ENCODE measurements at places on chromosomes 5 and 9.
A peak's percentile ranks its signal among the peaks of the same experiment; 100 is the strongest.

GRCh38 chr9:132955768-132956167 lies 11.4 kb upstream of the TSC1 start:
- no peak for DNase-seq

GRCh38 chr5:166991601-166992000 lies 1299.8 kb upstream of the WWC1 start:
- DNase-seq = no peak

- no peak for DNase-seq
Observed at GRCh38 chr5:138737494-138738265, 15.5 kb upstream of the CTNNA1 start.

DNA sequence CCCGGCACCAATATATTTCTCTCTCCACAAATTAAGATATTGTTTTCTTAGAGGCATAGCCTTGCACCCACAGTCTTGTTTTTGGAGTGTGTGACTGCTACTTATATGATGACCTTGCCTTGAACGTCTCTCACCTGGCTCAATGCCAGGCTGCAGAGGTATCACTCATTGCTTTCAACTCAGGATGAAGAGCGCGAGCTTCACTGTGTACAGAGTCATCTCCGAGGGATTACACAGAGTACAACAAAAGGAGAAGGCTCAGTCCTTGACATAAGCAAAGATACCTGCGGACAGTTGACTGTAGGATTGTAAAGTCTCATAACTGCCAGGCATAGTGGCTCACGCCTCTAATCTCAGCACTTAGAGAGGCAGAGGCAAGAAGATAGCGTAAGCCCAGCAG lies 53.8 kb downstream of the CD180 start:
- DNase-seq = no peak

DNA sequence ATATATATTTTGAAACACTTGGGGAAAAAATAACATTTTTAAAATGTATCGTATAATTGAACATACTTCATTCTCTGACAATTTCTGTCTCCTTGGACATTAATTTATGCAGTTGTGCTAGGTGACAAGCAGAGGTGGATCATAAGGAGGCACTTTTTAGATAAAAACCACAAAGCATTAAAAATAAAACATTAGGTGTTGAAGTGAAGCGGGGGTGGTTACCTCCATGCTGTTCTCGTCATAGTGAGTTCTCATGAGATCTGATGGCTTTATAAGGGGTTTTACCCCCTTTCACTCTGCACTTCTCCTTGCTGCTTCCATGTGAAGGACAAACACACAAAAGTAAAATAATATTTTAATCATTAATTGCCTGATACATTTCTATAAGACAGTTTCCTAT lies 11.9 kb upstream of the COX7C start:
- no peak for DNase-seq

- DNase-seq = no peak
Observed at GRCh38 chr9:23821375-23822181, 4.5 kb downstream of the ELAVL2 start.

- peak; percentile 51 for DNase-seq
Observed at GRCh38 chr5:145975361-145976066, 39.1 kb downstream of the SH3RF2 start.

GRCh38 chr5:78755822-78756429 lies 107.4 kb upstream of the LHFPL2 start:
- DNase-seq = peak; percentile 17

- DNase-seq = no peak
Observed at GRCh38 chr5:14212838-14213237, 69.7 kb downstream of the TRIO start.

- DNase-seq = peak; percentile 3
Observed at GRCh38 chr5:4879693-4880303, 260.3 kb upstream of the ADAMTS16 start.

DNA sequence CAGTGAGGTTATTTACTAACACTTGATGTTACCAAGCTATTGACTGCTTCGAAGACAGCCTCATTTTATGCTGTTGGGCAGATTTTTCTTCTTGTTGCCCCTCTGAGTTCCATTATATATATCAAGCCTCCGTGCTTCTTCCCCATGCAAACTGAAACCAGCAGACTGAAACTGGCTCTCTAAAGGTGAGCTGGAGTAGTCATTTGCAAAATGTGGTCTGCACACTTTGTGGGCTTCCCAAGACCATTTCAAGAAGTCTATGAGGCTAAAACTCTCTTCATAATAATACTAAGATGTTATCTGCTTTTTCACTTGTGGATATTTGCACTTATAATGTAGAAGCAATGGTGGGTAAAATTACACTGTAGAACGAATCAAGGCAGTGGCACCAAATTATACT lies 13.9 kb downstream of the SLC36A1 start:
- DNase-seq = no peak

- no peak for DNase-seq
Observed at GRCh38 chr5:91160714-91161285, 222.3 kb downstream of the ARRDC3 start.

DNA sequence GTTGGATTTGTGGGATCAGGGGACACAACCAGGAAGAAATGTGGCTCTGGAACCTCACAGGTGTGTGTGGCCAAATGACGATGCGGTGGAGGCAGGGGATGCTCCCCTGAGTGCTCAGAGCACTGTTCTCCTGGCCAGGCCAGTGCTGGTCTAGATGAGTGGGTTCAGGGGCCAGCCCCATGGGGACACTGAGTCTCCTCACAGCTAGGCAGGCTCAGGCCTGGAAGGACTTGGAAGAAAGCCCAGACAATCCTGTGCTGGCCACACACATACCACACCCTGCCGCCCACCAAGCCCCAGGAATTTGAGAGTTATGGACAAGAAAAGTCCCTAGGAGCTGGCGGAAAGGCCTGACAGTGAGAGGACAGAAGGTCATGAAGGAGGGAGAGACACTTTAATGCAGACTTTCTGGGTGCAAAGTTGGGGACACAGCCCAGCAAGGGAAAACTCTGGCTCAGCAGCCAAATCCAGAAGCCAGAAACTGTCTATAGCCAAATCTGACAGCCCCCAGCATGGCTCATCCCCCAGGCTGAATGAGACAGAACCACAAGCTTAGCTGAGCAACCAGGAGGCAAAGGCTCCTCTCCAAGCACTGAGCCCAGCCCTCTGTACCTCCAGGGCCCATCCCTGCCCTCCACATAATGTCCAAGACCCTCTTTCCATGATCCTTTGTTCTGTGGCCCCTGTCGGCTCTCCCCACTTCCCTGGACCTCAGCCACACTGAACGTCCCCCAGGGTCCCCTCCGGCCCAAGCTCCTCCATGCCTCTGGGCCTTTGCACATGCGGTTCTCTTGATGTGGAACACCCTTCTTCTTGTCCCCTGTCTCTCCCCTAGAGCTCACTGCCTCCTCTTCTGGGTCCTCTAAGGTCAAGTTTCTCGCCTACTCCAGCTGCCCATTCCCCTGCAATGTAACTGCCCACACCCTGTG lies 22.4 kb downstream of the LHX6 start:
- DNase-seq = no peak

DNA sequence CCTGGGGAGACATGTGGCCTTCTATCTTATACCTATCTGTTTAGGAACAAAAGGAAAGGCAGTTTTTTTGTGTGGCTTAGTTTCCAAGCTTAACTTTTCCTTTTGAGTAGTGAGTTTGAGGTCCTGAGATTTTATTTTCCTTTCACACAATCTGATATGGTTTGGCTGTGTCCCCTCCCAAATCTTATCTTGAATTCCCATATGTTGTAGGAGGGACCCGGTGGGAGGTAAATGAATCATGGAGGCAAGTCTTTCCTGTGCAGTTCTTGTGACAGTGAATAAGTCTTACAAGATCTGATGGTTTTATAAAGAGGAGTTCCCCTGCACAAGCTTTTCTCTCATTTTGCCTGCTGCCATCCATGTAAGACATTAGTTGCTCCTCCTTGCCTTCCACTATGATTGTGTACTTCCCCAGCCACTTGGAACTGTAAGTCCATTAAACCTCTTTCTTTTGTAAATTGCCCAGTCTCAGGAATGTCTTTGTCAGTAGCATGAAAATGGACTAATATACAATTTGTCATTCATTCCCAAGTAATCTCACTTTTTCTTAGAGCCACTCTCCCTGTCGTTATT lies 4.7 kb upstream of the CLTB start:
- no peak for DNase-seq
